ENCODE measurements at places on chromosomes 2 and 18.

DNA sequence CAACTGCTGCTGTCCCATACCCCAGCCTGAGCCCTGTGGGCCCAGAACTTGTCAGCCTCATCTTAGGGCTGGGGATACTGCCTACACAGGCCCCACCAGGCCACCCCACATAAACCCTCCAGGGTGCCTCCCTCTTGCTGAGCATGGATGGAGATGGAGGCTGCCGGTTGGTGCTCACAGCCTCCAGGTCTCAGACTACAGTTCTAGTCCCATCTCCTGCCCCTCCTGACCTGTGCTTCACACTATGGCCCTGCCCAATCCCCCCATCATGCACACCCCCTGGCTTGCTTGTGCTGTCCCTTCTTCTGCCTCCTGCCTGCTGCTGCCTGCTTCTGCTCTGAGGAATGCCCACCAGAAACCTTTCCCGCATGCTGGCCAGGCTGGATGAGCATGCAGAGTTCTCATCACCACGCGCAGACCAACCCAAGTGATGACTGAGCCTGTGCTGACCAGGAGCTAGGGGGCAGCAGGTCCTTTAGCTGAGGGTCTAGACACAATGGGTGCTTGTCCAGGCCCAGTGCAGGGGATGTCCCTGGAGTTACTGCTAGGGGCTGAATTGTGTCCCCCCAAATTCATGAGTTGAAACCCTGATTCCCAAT lies 138.4 kb upstream of the HS6ST1 start:
- no peaks in the 10 kb centered on the region for H3K4me1 ChIP-seq
- H3K27ac ChIP-seq, result no peak overlapping the region
- H3K27me3 ChIP-seq, result no peaks in the 10 kb centered on the region
- no peaks in the 10 kb centered on the region for H3K36me3 ChIP-seq
- H3K4me3 ChIP-seq, result no peak overlapping the region
- no peak for DNase-seq

DNA sequence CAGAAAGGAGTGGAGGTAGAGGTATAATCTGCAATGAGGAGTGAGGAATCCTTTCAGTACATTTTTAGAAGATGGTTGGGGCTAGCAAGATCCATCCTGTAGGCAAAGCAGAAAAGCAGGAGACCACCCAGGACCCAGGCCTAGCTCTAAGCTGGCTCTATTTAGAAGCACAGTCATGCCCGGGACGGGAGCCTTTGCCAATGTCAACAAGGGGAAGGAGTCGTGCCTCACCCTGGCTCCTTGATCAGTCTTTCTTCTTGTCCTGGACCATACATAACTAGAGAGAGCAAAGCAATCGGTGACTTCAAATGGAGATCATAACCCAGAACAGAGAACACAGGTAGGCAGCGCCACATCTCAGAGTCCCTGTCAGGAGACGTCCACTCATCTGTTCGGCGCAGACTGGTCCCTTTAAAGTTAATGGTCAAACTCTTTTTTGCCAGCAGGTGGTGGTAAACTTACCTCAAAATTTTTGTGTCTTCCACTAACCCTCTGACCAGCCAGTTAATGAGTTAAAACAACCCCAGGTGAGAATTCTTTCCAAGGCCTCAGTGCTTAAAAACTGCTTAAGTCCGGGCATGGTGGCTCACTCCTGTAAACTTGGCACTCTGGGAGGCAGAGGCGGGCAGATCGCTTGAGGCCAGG lies 8.0 kb downstream of the MC5R start:
- no peaks in the 10 kb centered on the region for H3K27me3 ChIP-seq
- no peak overlapping the region for H3K27ac ChIP-seq
- no peak overlapping the region for H3K4me3 ChIP-seq
- no peak for DNase-seq
- no peaks in the 10 kb centered on the region for H3K4me1 ChIP-seq

DNA sequence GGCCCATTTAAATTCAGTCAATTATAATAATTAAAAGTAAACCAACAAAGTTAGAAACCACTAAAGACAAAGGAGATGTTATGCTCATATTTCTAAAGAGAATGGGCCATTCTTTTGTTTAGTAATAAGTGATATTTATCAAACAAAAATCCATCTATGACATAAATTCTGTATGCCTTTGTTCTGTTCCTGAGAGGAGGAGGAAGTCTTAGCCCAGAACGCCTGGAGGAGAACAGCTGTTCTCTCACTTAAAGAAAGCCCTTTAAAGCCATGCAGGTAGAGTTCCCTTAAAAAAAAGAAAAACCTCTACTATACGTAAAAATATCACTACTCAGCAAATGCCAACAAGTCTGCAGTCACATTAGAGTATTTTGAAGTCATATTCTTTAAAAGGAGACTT lies 15.5 kb downstream of the LAMA1 start:
- H3K36me3 ChIP-seq, result no peaks in the 10 kb centered on the region
- no peaks in the 10 kb centered on the region for H3K4me1 ChIP-seq
- no peaks in the 10 kb centered on the region for H3K27me3 ChIP-seq
- H3K27ac ChIP-seq, result no peak overlapping the region
- DNase-seq, result no peak

- no peak overlapping the region for H3K4me3 ChIP-seq
- DNase-seq, result no peak
- H3K36me3 ChIP-seq, result peaks cover 14% of the 10 kb centered on the region
- H3K4me1 ChIP-seq, result no peaks in the 10 kb centered on the region
- no peak overlapping the region for H3K27ac ChIP-seq
- no peaks in the 10 kb centered on the region for H3K27me3 ChIP-seq
Measured at GRCh38 chr2:219081701-219082331, 21.1 kb upstream of the IHH start.

GRCh38 chr2:8571792-8572499 lies 109.9 kb upstream of the ID2 start:
- no peaks in the 10 kb centered on the region for H3K36me3 ChIP-seq
- no peaks in the 10 kb centered on the region for H3K27me3 ChIP-seq
- no peak overlapping the region for H3K4me3 ChIP-seq
- H3K27ac ChIP-seq, result no peak overlapping the region
- no peaks in the 10 kb centered on the region for H3K4me1 ChIP-seq
- DNase-seq, result peak; percentile 42

- H3K36me3 ChIP-seq, result no peaks in the 10 kb centered on the region
- no peak overlapping the region for H3K4me3 ChIP-seq
- H3K4me1 ChIP-seq, result no peaks in the 10 kb centered on the region
- H3K27me3 ChIP-seq, result no peaks in the 10 kb centered on the region
- no peak overlapping the region for H3K27ac ChIP-seq
Measured at GRCh38 chr18:23066060-23066459, 69.2 kb upstream of the CABLES1 start.

DNA sequence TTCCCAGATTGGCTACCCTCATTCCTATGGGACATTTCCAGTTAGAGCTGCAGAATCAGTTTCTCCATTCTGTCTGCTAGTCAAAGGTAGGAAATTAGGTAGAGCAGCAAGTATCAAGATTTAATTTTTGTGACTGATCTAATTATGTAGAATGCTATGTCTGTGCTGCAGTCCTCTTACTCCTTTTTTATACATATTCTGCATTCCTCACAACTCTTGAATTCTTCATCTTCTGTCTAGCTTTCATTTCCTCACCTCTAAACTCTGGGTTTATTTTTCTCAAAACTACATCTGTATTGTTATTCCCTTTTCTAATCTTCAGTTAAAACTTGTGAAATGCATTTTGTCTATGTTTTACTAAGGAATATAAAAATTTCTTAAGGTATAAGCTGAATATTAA lies 8.6 kb downstream of the SGO2 start:
- no peaks in the 10 kb centered on the region for H3K4me1 ChIP-seq
- no peak for DNase-seq
- no peak overlapping the region for H3K4me3 ChIP-seq
- H3K36me3 ChIP-seq, result no peaks in the 10 kb centered on the region
- H3K27me3 ChIP-seq, result no peaks in the 10 kb centered on the region

DNA sequence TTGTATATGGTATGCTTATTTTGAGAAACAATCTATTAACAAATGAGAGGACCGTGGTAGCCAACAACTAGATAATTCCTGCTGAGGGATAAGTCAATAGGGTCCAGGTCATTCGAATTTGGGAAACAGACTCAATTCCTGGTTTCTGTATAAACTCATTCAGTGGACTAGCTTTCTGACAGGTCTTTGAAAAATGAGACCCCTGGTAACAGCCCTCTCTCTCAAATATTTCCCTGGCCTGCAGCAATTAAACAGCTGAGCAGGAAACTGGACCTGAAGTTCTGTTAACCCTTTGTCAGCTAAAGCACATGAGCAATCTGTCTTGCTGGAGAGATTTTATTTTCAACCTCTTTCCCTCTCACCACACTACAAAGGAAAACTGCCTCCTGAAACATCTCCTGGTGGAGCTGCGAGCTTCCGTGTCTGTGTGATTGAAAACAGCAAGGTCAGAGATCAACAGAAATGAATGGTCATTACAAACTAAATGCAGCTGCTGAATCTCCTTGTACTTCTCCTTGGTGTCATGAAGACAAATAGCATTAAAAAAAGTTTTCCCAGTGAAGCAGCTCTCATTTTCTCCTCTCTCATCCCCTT lies 70.3 kb upstream of the CCDC85A start:
- H3K4me1 ChIP-seq, result no peaks in the 10 kb centered on the region
- no peaks in the 10 kb centered on the region for H3K27me3 ChIP-seq
- no peak overlapping the region for H3K27ac ChIP-seq
- H3K36me3 ChIP-seq, result no peaks in the 10 kb centered on the region
- H3K4me3 ChIP-seq, result no peak overlapping the region
